ENCODE measurements at places on chromosomes 5 and 9.

GRCh38 chr9:116287721-116288120 lies 134.1 kb downstream of the PAPPA start:
- DNase-seq, result no peak

GRCh38 chr9:112494153-112494552 lies 7.5 kb downstream of the KIAA1958 start:
- DNase-seq, result no peak

GRCh38 chr9:95788521-95788991 lies 86.9 kb upstream of the ERCC6L2 start:
- no peak for DNase-seq

GRCh38 chr5:109656829-109657228 lies 32.9 kb upstream of the MAN2A1 start:
- DNase-seq, result no peak

- DNase-seq, result peak; percentile 83
Measured at GRCh38 chr5:111735583-111736270, 21.3 kb downstream of the NREP start.

DNA sequence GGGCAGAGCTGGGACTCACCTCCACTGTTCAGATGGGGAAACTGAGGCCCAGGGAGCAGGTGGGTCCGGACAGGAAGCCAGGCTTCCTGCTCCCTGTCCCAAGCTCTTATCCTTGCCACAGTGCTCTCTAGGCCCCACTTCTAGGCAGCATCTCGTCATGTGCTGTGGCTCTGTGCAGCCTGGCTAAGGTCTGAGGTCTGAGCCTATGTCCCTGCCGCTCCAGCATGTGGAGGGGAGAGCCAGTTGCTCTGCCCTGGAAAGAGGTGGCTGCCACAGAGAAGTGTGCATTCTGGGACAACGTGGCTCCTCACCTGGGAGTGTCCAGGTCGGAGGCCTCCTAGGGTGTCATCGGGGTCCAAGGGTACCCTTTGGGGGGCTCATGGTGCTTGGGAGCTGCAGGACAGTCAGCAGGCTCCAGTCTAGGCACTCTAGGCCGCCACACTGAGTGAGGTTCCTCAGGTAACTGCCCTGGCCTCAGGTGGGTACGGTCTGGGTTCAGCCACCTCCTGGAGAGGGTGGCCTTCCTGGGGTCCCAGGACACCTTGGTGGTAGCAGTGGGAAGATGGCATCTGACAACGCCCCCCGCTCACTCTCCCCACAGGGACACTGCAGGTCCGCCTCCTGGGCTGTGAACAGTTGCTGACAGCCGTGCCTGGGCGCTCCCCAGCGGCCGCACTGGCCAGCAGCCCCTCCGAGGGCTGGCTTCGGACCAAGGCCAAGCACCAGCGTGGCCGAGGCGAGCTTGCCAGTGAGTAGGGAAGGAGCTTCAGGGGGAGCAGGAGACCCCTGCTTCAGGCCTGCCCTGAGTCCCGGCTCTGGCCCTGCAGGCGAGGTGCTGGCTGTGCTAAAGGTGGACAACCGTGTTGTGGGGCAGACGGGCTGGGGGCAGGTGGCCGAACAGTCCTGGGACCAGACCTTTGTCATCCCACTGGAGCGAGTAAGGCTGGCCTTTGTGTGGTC lies 10.4 kb downstream of the PKN3 start:
- DNase-seq, result no peak
